ENCODE measurements at places on chromosomes 1 and 21.

- peaks cover 8% of the 10 kb centered on the region for H3K4me1 ChIP-seq
- DNase-seq, result no peak
- H3K4me3 ChIP-seq, result no peak overlapping the region
- peak overlapping the region; percentile 5 for H3K27ac ChIP-seq
- no peaks in the 10 kb centered on the region for H3K27me3 ChIP-seq
Measured at GRCh38 chr1:111669268-111669667, 49.7 kb downstream of the RAP1A start.

- H3K4me1 ChIP-seq, result no peaks in the 10 kb centered on the region
- H3K4me3 ChIP-seq, result no peak overlapping the region
- no peaks in the 10 kb centered on the region for H3K36me3 ChIP-seq
Measured at GRCh38 chr1:70627910-70628309, 216.8 kb downstream of the CTH start.

DNA sequence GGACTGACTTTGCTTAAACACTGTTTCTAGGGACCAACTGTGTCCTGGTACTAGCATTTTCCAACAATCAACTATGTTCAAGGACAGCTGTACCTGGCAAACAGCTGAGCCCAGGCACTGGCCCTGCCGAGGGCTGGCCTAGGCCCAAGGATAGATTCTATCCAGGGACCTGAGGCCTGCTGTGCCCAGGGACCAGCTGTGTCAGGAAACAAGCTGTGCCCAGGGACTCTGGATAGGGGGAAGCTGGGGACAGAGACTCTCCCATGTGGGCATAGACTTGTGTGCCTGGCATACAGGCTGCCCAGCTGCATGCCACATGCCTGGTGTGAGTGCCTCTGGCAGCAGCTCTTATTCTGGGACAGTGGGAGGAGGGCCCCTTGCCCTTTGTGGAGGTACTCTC lies 38.1 kb upstream of the POU3F1 start:
- no peaks in the 10 kb centered on the region for H3K4me1 ChIP-seq
- no peaks in the 10 kb centered on the region for H3K36me3 ChIP-seq
- DNase-seq, result no peak
- H3K27me3 ChIP-seq, result peaks cover 70% of the 10 kb centered on the region
- H3K4me3 ChIP-seq, result no peak overlapping the region

DNA sequence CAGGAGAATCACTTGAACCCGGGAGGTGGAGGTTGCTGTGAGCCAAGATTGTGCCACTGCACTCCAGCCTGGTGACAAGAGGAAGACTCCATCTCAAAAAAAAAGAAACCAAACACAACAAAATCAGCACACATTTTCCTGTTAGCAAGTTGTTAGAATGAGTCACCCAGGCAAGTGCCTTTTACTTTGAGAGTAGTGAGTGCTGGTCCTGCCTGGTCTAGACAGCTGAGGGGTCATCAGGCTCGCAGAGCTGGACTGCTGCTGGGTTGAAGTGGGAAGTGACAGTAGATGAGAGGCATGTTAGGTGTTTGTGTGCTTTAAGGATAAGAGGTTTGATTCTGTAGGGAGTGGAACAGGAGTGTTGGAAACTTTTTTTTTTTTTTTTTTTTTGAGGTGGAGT lies 31.9 kb downstream of the GNPAT start:
- no peak overlapping the region for H3K27ac ChIP-seq
- no peaks in the 10 kb centered on the region for H3K4me1 ChIP-seq
- no peak overlapping the region for H3K4me3 ChIP-seq

DNA sequence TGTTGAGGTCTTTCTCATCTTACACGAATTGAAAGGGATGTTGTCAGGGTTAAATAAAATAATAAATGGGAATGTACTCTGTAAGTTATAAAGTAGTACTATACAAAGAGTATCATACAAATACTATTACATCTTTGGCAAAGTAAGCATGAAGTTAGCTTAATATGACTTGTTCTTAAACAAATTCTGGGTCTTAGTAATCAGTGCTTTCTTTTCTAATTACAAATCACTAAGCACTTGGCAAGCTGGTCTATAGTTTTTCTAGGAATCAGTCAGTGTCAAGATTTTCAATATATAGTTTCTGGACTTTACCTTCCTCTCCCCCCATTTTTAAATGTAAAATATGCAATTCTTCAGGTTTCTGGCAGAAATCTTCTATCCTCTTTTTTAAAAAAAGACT lies 6.9 kb downstream of the LYST start:
- no peak for DNase-seq
- no peaks in the 10 kb centered on the region for H3K27me3 ChIP-seq
- peaks cover 2% of the 10 kb centered on the region for H3K4me1 ChIP-seq

- H3K4me1 ChIP-seq, result peaks cover 12% of the 10 kb centered on the region
- H3K27ac ChIP-seq, result no peak overlapping the region
- H3K36me3 ChIP-seq, result no peaks in the 10 kb centered on the region
- peaks cover 12% of the 10 kb centered on the region for H3K27me3 ChIP-seq
- H3K4me3 ChIP-seq, result no peak overlapping the region
- DNase-seq, result no peak
Measured at GRCh38 chr1:229030630-229031029, 240.3 kb upstream of the RAB4A start.

DNA sequence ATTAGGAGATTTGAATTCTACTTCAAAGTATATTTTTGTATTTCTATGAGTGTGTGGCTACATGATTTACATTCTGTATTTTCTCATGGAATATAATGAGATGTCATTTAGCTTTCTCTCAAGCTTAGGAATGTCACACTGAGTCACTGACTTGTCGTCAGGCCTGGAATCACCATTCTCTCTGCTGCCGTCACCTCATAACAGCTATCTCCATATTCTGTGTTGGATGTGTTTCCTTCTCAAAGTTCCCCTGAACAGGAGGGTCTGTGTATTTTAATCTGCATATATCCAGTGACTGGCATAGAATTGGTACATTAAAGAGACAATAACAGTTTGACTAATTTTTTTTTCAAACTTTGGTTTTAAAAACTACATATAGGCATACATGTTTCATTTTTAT lies 35.9 kb downstream of the LYPLAL1 start:
- H3K36me3 ChIP-seq, result no peaks in the 10 kb centered on the region
- H3K27ac ChIP-seq, result no peak overlapping the region
- H3K4me1 ChIP-seq, result peaks cover 9% of the 10 kb centered on the region
- no peak for DNase-seq
- H3K27me3 ChIP-seq, result no peaks in the 10 kb centered on the region
- H3K4me3 ChIP-seq, result no peak overlapping the region

GRCh38 chr1:22131875-22132486 lies 10.9 kb downstream of the WNT4 start:
- DNase-seq, result peak; percentile 77
- H3K4me1 ChIP-seq, result no peaks in the 10 kb centered on the region
- no peak overlapping the region for H3K4me3 ChIP-seq
- no peak overlapping the region for H3K27ac ChIP-seq

GRCh38 chr1:200733907-200734306 lies 4.8 kb upstream of the CAMSAP2 start:
- H3K4me1 ChIP-seq, result peaks cover 8% of the 10 kb centered on the region
- peaks cover 13% of the 10 kb centered on the region for H3K36me3 ChIP-seq
- DNase-seq, result no peak
- no peaks in the 10 kb centered on the region for H3K27me3 ChIP-seq

- H3K27ac ChIP-seq, result no peak overlapping the region
- H3K27me3 ChIP-seq, result peaks cover 31% of the 10 kb centered on the region
- H3K4me3 ChIP-seq, result no peak overlapping the region
- DNase-seq, result no peak
- no peaks in the 10 kb centered on the region for H3K4me1 ChIP-seq
- no peaks in the 10 kb centered on the region for H3K36me3 ChIP-seq
Measured at GRCh38 chr21:45631540-45631939, 12.0 kb upstream of the PCBP3 start.

- H3K27ac ChIP-seq, result no peak overlapping the region
- H3K27me3 ChIP-seq, result no peaks in the 10 kb centered on the region
- no peaks in the 10 kb centered on the region for H3K4me1 ChIP-seq
- no peak overlapping the region for H3K4me3 ChIP-seq
- H3K36me3 ChIP-seq, result peaks cover 29% of the 10 kb centered on the region
Measured at GRCh38 chr1:212353181-212353580, 61.5 kb downstream of the PACC1 start.

GRCh38 chr1:87329051-87329525 lies 408 bp downstream of the LMO4 start:
- H3K36me3 ChIP-seq, result peaks cover 67% of the 10 kb centered on the region
- peak; percentile 37 for DNase-seq
- peak overlapping the region; percentile 90 for H3K27ac ChIP-seq
- H3K4me1 ChIP-seq, result peaks cover 20% of the 10 kb centered on the region

DNA sequence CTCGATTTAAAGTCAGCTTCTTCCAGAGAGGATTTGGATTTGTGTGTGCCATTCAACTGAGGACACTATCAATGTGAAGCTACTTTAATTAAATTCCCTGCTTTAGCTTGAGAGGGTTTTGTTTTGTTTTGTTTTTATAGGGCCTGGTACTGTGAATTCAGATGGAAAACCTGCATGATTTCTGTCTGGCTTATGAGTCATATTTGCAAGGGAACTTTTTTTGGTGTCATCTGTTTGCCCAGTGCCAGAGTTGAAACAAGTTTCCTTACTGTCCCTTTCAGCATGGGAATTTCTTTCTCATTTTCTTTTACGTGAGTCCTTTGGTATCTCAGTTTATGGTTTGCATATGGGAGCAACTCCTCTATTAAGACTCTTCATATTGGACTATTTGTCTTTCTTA lies 194.6 kb downstream of the GREM2 start:
- H3K27me3 ChIP-seq, result no peaks in the 10 kb centered on the region
- no peak overlapping the region for H3K27ac ChIP-seq
- H3K4me1 ChIP-seq, result peaks cover 11% of the 10 kb centered on the region
- no peak for DNase-seq
- no peaks in the 10 kb centered on the region for H3K36me3 ChIP-seq

- no peak overlapping the region for H3K27ac ChIP-seq
- H3K4me1 ChIP-seq, result peaks cover 27% of the 10 kb centered on the region
- DNase-seq, result no peak
- H3K27me3 ChIP-seq, result no peaks in the 10 kb centered on the region
Measured at GRCh38 chr1:179310291-179310690, 16.7 kb downstream of the SOAT1 start.

DNA sequence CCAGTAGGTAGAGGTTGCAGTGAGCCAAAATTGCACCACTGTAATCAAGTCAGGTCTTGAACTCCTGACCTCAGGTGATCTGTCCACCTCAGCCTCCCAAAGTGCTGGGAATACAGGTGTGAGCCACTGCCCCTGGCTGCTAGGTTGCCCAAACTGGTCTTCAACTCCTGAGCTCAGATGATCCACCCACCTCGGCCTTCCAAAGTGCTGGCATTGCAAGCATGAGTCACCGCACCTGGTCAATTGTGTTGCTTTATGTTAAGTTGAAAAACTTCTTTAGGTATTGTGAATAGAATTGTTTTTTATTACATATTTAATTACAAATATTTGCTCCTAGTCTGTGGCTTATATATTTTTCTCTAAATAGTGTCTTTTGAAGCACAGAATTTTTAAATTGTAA lies 80.5 kb downstream of the PRKAB2 start:
- no peak overlapping the region for H3K4me3 ChIP-seq
- no peak for DNase-seq
- H3K4me1 ChIP-seq, result peaks cover 8% of the 10 kb centered on the region

DNA sequence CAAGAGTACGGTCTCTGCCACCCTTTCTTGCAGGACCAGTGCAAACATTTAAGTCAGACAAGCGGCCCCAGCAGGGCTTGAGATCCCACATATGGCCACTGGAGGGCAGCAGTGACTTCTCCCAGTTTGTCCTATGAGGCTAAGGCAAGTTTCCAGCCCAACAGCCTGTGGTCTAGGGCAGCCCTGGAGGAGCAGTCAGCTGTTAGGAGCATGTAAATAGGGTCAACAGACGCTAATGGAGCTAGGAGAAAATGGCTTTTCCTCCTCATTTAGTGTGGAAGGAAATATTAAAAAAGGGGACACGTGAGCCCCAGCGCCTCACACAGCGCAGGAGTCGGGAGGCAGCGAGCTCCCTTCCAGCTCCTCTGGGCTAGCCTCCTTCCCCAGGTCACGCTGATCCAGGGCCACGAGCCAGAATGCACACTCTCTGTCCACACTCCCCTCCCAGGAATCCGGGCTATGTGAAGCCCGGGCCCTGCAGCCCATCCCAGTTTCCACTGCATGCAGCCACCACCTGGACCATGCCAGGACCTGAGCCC lies 95.6 kb downstream of the LAMC2 start:
- no peak overlapping the region for H3K27ac ChIP-seq
- no peaks in the 10 kb centered on the region for H3K36me3 ChIP-seq
- H3K27me3 ChIP-seq, result peaks cover 17% of the 10 kb centered on the region
- H3K4me1 ChIP-seq, result no peaks in the 10 kb centered on the region
- H3K4me3 ChIP-seq, result no peak overlapping the region

DNA sequence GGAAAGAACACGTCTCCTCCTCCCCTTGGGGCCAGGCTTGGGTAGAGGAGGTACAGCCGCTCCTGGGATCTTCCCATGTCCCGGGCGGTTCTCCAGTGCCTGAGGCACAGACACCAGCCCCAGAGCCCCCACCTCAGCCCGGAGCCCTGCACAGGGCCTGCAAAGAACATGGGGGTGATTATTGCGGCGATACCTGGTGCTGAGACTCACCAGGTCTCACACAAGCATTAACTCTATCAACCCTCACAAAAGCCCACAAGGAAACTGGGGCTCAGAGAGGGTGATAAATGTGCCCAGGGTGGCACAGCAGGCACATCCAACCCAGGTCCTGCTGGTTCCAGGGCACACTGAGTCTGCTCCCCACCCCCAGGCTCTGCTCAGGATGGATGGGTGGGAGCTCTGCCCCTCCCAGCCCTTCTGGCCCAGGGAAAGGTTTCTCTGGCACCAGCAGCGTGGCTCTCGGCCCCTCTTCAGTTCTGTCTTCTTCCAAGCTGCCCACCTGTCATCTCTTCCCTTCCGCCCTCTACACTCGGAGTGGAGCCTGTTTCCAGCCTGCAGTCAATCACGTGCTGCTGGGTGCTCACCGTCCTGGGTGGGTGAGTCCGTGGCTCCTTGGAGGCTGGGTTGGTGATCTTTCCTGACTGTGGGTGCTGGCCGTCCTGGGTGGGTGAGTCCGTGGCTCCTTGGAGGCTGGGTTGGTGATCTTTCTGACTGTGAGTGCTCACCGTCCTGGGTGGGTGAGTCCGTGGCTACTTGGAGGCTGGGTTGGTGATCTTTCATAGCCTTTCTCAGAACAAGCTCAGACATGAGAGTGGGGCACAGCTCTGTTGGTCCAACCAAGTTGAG lies 53.6 kb upstream of the AJAP1 start:
- H3K27ac ChIP-seq, result no peak overlapping the region
- DNase-seq, result no peak
- H3K4me1 ChIP-seq, result no peaks in the 10 kb centered on the region

- no peak overlapping the region for H3K27ac ChIP-seq
- H3K27me3 ChIP-seq, result no peaks in the 10 kb centered on the region
- H3K4me1 ChIP-seq, result no peaks in the 10 kb centered on the region
- no peak overlapping the region for H3K4me3 ChIP-seq
Measured at GRCh38 chr1:179425186-179425585, 59.4 kb downstream of the AXDND1 start.

GRCh38 chr21:26759731-26760130 lies 85.5 kb downstream of the ADAMTS1 start:
- no peaks in the 10 kb centered on the region for H3K27me3 ChIP-seq
- peaks cover 10% of the 10 kb centered on the region for H3K4me1 ChIP-seq

All from Calu3 (cell line).